T-cell (primary cell): ENCODE measurements at places on chromosomes 12 and 14.

DNA sequence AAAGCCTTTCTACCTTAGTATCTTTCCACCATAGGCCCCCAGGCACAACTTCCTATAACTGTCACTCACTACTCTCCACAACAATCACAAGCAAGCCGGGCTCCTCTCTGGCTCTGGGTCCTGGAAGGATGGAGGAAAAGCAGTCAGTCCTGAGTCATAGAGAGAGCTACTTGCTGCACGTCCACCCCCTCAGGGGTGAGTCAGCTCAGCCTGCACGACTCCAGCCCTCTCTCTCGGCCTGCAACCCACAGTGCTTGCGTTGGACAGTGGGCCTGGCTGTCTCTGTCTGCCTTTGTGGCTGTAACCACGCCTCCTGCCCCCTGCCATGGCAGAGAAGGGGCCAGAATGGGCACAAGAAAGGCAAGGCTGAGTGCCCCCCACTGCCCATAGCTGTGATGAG is 154.1 kb upstream of the FKBP4 start:
- no peak for DNase-seq

DNA sequence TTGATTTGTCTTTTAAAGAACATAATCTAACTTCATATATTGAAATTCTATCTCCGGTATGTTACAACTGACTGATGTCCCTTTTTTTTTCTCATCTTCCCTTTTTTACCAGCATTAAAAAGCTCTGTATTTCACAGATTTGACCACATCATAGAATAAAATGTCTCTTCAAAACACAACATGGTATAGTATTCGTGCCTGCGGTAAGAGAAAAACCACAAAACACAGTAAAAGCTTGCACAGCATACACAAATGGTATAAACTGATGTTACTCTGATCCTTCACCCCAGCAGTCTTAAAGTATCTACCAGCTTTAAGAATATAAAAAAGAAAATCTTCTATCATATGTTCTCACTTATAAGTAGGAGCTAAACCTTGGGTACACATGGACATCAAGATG is 83.4 kb downstream of the HECTD1 start:
- DNase-seq, result peak; percentile 39

DNA sequence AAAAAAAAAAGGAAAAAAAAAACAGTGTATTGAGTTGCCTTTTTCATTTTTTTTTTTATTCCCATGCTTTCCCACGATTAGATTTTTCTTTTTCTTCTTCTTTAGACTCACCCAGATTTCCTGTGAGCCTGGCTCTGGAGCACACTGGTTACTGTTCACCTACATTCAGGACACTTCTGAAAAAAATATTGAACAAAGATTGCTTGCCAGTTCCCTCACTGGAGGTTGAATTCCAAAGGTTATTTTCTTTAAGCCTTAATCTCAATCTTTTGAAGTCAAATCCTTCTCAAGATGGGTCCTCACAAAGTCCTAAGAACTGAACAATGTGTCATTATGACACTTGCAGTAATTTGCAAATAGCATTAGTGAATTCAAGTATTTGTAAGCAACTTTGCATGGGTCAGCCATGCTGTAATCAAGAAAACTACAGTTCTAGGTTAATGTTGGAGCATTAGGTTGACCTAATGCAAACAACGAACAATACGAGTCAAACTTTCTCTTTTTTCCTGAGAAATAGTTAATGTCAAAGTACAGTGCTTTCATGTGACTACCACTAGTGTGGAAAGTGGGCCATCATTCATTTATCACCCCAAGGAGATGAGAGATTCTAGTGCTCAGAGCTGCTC is 49.2 kb upstream of the DUSP6 start:
- no peak for DNase-seq

GRCh38 chr14:23438101-23438971 is 2.9 kb upstream of the MYH7 start:
- DNase-seq, result no peak

DNA sequence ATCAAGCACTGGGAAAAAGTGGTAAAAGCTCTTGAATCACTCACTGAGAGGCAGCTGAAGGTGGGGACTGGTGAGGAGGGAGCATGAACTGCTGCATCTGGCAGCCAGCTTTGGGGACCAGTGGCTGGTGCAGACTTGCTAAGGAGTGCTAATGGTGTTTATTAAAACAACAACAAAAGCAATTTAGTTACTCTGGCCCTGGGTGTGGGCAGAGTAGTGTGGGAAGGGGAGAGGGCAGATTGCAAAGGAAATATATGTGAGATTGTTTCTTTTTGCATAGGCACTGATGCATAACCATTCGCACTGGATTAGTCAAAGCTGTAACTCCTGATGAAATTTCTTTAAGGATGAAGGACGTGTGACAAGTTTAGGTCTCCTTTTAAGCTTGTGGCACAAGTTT is 8.1 kb downstream of the TXNRD1 start:
- DNase-seq, result no peak

GRCh38 chr12:49375406-49375805 is 8.1 kb downstream of the SPATS2 start:
- no peak for DNase-seq
